ENCODE measurements at places on chromosomes 5 and 9. TPM values are rescaled to one million over a fixed set of nuclear protein-coding genes. Genes with fewer than 3 reads are reported as not detected.

The ATP10B gene
- total RNA-seq = 137 TPM

The KCNV2 gene
- total RNA-seq = not detected

The GAPVD1 gene
- total RNA-seq = 40.0 TPM

GRCh38 chr9:110220809-110221208 lies 12.8 kb upstream of the C9orf152 start:
- no peak for DNase-seq

DNA sequence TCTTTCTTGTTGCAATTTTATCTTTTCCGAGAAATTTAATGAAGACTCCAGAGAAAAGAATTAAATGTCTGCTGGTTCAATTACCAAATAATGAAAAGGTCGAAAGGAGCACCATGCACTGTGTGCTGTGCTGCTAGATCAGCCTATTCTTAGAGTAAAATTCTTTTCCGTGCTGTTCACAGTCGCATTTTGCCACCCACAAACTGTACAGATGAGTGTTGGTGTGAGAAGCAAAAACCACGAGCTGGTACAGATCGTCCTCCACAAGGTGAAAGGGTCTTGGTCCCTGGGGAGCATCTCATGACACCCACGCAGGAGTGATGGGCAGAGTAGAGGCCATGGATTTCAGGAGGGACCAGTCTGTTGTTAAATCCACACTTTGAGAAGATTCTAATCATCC lies 143.8 kb upstream of the PUM3 start:
- DNase-seq = no peak

DNA sequence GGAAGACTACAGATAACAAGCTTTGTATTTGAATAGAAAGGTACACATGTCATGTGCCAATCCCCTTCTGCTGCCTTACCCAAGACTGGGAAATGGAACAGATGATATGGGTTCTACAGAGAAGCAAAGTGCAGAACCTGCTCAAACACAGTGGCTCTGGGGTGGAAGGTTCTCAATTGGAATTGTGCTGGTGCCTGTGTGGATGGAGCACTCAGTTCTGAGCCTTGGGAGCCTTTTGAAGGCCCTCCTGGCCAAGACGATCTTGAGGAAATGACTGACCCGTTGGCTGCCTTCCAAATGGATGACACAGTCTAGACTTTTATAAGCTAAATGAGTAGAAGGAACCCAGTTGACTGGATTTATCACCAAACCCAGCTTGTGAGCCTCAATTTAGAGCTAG lies 4.2 kb upstream of the PRSS3 start:
- DNase-seq = no peak

- no peak for DNase-seq
Observed at GRCh38 chr5:29089591-29090130, 2051.3 kb upstream of the CDH9 start.
